Cerebellar nuclear complex (tissue), 1 donor: ENCODE measurements at places on chromosomes 4 and X.

DNA sequence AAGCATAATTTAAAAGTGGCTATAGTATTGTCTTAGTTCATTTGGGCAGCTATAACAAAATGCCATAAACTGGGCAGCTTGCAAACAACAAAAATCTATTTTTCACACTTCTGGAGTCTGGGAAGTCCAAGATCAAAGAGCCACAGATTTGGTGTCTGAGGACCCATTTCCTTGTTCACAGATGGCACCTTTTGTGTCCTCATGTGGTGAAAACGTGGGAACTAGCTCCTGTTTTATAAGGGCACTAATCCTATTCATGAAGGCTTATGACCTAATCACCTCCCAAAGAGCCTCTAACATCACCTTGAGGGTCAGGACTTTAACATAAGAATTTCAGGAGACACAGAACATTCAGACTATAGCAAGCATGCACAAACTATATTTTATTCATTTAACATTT lies 126.5 kb upstream of the WDFY3 start:
- DNase-seq, result no peak

- DNase-seq, result no peak
Measured at GRCh38 chr4:19772581-19772980, 479.1 kb upstream of the SLIT2 start.

GRCh38 chrX:123673813-123674212 lies 59.0 kb downstream of the THOC2 start:
- no peak for DNase-seq

GRCh38 chrX:153214934-153215333 lies 35.9 kb downstream of the MAGEA1 start:
- no peak for DNase-seq

DNA sequence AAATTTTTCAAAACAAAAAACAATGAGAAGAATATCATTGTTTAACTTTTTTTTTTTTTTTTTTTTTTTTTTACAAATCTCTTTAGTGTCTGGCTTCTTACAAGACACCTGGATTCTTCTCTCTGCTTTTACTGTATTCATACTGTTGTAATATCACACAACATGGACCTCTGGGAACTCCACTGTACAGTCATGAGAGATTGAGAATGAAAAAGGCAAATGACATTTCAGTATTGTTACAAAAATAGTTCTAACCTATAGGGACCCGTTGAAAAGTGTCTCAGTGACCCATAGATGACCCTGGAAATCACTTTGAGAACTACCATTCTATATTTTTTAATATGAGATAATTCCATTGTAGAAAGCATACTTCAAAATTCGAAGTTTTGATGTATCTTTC lies 124.4 kb downstream of the SLIT2 start:
- DNase-seq, result no peak

- no peak for DNase-seq
Measured at GRCh38 chrX:134452596-134452995, 7.4 kb upstream of the HPRT1 start.

GRCh38 chrX:1392376-1393068 lies 609 bp upstream of the SLC25A6 start:
- DNase-seq, result no peak

GRCh38 chr4:123170843-123171242 lies 225.8 kb upstream of the SPRY1 start:
- DNase-seq, result no peak

- DNase-seq, result no peak
Measured at GRCh38 chr4:3875466-3875865, 109.3 kb downstream of the ADRA2C start.

GRCh38 chr4:177596035-177596434 lies 153.8 kb upstream of the AGA start:
- DNase-seq, result no peak

- DNase-seq, result no peak
Measured at GRCh38 chr4:148034813-148035212, 302.9 kb downstream of the ARHGAP10 start.

- DNase-seq, result no peak
Measured at GRCh38 chr4:68905939-68906779, 45.4 kb downstream of the UGT2A3 start.

DNA sequence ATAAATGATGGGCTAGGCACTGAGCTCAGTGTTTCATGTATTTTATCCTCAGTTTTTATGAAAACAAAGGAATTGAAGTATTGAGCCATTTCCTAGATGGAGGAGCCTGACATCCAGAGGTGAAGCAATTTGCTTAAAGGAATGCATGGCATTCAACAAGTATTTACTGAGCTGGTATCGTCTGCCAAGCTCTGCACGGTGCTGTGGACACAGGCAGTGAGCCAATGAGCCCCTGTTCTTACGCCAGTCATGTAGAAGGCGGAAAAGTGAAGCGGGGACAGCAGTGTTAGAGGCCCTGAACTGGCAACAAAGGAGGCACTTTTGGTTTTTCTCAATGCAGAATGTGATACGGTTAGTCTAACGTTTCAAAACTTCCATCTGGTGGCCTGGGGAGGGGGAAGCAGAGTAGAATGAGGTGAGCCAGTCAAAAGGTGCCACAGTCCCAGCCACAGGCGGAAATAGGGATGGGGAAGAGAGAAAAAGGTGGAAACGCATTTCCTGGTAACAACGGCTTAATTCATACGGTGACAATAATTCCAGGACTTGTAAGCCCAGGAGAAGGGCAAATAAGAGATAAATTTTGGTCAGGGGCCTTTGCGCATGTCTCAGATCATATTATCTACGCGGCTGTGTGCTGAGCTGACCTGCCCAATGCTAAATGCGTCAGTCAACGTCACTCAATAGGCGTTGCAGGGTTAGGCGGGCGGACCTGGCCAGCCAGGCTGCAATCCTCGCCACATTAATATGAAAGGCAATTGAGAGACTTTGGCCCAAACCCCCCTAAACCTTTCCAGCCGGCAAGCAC lies 133.9 kb downstream of the AFAP1 start:
- DNase-seq, result no peak

DNA sequence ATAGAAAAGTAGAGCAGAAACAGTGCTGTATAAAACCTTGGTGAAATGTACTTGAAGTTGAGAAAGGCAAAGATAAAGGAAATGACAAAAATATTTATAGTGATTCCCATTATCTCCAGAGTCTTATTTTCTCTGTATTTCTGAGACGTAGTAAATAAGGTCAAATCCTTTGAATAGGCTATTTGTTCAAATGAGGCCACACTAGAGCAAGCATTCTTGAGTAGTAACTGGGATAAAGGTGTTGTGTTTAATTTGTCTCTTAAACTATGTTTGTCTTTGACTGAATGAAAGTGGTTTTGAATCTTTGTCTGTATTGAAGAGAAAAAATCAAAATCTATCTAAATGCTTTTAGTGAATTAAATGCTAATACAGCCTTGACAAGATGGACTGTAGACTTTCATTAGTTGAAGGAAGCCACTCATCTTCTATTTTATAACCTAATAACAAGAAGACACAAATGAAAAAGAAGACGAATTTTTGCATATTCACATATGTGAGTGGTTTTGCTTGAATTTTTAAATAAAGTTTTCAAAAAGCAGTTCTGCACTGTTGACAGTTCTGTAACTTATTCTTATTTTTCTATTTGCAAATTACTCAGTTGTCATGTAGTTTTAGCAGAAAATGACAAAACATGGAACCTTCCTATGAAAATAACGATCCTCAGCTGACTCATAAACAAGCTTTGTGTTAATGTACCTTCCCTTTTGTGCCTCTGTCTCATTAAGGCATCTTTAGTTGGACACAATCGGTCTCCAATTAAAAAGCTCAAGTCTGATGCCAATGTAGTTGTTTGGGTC lies 94.8 kb upstream of the PCDH18 start:
- no peak for DNase-seq

DNA sequence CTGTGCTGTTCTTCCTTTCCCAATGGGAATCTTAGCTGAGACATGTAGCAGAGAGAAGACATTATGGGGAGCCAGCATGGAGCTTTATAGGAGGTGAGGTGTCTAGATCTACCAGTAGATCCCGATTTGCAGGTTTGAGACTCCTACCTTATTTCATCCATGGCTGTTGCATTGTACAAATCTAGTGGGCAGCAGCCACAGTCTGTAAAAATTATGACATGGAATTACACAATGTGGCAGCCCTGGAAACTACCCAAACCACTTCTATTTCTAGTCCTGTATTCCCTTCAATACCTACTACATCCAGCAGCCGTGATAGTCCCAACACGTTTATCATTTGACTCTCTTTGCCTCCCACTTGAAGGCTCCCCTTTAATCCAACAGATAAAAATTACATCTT lies 8.1 kb downstream of the ATP7A start:
- no peak for DNase-seq

DNA sequence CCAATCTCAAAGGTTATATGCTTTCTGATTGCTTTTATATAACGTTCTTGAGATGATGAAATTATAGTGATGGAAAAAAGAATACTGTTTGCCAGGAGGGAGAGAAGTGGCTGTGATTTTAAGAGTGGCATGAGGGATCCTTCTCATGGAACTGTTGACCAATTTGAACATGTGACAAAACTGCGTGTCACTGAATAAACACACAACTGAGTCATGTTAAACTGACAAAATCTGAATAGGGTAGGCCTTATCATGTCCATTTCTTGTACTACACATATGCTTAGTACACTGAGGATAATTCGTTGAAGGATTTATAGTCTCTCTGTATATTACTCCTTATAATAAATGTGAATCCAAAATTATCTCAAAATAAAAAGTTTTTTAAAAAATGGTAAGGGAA lies 22.2 kb upstream of the HSPA4L start:
- DNase-seq, result no peak

GRCh38 chr4:98485816-98486345 lies 172.5 kb downstream of the TSPAN5 start:
- no peak for DNase-seq

- DNase-seq, result no peak
Measured at GRCh38 chrX:153981771-153982533, 9.4 kb downstream of the TMEM187 start.

GRCh38 chr4:76905521-76905920 lies 7.6 kb upstream of the SOWAHB start:
- DNase-seq, result no peak

DNA sequence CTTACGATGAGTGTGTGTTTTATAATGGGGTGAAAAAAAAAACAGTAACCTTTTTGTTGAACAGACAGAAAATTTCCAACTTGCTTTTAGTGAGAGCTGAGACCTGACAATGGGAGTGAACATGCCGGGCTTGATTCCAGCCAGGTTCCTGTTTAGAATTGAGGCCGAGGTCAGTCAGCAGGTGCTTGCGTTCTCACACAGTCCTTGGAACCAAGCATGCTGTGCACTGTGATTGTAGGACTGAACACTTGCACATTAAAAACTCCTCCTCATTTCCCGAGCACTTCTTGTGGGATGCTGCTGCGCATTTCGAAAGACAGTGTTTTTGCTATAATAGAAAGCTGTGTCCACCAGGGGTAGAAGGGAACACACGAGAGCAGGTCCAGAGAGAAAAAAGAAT lies 51.8 kb downstream of the TMEM131L start:
- no peak for DNase-seq

- DNase-seq, result no peak
Measured at GRCh38 chr4:65383589-65384305, 286.5 kb downstream of the EPHA5 start.

DNA sequence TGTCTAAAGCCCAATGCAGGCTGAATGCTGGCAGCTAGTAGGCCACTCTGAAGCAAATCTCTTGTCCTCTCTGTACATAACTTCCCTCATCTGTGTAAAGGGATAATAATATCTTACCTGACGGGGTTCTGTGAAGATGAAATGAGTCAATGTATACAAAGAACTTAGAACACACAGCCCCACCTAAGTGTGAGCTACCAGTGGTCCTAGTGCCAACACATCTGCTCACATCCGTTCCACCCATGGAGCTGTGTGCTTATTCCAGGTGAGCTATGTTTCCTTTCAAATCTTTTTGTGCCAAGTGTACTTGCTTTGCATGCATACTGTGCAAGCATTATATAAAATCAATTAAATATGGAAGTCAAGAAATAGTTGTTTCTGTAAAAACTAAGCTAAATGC lies 116.4 kb downstream of the TSPAN5 start:
- DNase-seq, result no peak

GRCh38 chr4:39085891-39086290 lies 23.9 kb downstream of the KLHL5 start:
- DNase-seq, result no peak

DNA sequence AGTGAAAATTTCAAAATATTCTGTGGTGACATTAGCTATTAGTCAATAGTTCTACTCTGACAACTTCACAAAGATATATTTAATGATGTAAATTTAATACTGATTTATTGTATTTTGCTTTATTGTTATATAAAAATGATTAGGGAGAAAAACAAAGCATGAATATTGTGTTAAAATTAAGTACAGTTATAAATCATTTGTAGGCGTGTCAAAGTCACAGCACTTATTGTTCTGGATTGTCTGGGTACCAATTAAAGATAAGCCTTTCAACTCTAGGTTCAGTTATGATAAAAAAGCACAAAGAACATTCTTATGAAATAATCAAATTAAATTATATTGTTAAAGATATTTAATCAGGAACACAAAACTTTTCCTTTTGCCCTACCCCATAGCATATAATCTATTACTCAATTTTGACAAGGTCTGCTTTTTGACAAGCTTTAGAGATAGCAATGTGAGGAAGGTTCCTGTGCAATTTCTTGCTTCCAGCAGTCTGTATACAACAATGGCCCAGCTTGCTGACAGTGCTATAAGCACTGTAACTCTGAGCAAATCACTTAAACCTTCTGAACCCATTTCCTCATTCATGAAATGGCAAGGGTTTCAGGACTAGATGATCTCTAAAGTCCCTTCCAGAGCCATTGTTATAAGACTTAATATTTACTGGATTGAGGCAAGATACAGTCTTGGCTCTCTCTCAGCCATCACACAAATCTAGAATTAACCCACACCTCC lies 910.3 kb upstream of the LCORL start:
- no peak for DNase-seq

DNA sequence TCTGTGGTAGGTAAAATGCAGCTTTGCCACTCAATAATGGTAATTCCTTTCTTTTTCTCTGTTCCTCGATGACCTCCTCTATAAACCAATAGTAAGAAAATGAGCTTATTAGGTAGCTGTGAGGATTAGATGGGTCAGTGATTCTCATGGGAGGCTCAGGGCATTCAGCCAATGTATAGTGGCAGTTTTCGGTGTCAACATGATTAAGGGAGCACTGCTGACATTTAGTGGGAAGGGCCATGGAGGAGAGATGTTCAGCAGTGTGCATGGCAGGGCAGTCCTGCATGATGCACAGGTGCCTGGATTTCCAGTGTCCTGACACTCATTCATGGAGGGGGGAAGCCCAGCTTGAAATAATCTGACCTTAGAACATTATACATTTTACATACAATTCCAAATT lies 232.8 kb downstream of the PDGFC start:
- DNase-seq, result no peak

DNA sequence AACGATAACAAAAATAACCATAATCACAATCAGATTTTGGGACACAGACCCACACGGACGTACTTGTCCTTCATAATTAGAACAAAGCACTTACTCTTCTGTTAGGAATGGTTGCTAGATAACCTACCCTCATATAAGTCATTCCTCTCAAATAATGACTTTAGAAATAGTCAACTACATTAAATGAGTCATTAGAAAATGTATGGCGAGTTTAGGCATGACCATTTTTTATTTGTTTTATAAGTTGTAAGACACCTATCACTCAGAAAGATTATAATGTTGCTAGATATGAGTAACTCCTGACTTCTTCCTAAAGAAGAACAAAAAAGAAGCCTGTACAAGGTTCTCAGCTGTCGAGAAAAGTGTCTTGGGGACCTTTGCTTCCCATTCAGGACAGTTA lies 1637.5 kb upstream of the PCDH7 start:
- no peak for DNase-seq

- DNase-seq, result no peak
Measured at GRCh38 chr4:37220685-37221084, 23.9 kb upstream of the NWD2 start.
